Heart right ventricle (tissue), 16 donors: ENCODE measurements at places on chromosomes 3 and 15. TPM values are rescaled to one million over a fixed set of nuclear protein-coding genes. Genes with fewer than 3 reads are reported as not detected.

Gene PAK6
- 3.0 TPM for polyA plus RNA-seq

DNA sequence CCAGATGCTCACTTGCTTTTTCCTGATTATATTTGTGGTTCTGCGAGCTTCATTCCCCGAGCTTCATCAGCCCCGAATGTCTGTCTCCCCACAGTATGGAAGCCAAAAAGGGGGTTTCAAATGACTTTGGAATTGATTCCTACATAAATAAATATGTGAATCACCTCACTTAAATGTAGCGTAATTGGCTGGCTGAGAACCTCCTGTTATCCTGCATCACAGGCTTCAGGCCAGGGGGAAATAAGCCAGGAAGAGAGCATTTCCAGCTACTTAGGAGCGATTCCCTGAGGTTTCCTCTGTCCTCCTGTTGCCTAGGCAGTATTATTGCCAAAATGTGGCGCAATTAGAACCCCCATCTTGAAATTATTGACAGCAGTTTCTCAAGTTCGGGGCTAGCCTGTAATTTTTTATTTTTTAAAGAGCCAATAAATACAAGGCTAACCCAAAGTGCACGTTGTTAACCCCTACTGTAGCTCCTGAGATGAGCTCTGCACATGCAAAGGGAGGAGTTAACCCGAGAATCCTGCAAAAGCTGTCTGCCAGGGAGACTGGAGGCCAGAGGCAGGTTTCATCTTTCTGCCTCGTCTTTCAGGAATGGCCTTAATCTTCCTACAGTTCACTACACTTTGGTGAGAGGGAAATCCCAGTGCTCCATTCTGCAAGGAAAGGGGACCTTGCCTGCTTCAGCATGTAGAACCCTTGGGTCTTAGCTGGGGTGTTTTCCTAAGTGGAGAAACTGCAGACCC is 148.2 kb downstream of the ADAMTS9 start:
- DNase-seq = no peak

Gene GOLGA8J
- not detected for polyA plus RNA-seq

Gene DZIP1L
- polyA plus RNA-seq = 4.1 TPM

Gene TRH
- polyA plus RNA-seq = 0.01 TPM

- DNase-seq = no peak
Measured at GRCh38 chr3:30353711-30354467, 252.5 kb upstream of the TGFBR2 start.

DNA sequence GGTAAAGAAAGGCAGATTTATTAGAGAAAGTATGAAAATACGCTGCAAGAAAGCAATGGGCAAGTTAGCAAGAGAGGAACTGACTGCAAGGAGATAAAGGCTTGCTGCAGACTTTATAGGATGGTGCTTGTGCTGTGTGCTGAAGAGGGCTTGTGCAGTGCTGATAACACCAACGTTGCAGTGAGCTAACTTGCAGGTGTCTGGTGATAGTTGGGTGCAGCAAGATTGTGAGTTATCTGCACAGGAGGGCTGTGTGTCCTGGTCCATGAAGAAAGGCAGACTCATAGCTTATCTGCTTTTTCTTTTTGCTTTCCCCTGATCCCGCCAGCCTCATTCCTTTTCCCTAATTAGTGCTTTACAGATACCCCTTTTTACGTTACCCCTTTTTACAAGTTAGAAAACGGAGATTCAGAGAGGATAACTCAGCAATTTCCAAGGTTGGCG is 58.0 kb upstream of the ZNF148 start:
- DNase-seq = no peak
